A172 (cell line): ENCODE measurements at places on chromosomes 5 and 9.

DNA sequence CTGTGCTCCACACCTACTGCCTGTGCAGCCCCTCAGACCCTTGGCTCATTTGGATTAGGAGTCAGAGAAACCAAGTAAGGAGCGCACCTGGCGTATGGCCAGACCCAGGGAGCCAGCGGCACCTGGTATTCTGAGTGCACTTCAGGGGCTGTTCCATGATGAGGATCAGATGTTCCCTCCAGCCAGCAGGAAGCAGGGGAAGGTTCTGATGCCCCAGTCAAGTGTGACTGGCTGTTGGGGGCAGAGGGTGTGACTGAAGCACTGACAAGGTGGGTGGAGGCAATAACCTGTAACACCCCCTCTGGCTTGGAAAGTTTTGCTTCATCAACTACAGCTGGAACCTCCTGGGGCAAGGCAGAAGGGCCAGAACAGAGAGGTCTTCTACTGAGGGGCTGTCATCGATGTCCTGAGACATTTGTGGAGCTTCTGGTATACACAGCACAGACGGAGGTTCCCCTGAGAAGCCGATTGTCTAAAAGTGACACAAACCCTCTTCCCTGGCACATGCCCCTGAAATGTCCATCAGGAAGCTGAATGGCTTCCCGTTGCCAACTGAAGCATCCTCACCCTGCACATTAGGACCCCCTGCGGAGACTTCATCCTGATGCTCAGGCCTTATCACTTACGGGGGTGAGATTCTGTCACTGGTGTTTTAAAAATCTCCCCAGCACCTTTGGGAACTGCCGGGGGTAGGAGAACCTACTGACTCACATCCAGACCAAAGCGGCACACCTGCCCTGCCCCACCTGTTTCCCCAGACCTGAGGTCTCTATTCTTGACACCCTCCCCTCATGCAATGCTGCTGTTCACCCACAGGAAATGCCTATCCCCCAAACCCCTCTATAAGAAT is 21.1 kb downstream of the TRAF1 start:
- DNase-seq = no peak

GRCh38 chr5:137565450-137565849 is 66.3 kb upstream of the SPOCK1 start:
- no peak for DNase-seq

GRCh38 chr9:128550770-128551656 is 1.4 kb upstream of the SPTAN1 start:
- peak; percentile 64 for DNase-seq

DNA sequence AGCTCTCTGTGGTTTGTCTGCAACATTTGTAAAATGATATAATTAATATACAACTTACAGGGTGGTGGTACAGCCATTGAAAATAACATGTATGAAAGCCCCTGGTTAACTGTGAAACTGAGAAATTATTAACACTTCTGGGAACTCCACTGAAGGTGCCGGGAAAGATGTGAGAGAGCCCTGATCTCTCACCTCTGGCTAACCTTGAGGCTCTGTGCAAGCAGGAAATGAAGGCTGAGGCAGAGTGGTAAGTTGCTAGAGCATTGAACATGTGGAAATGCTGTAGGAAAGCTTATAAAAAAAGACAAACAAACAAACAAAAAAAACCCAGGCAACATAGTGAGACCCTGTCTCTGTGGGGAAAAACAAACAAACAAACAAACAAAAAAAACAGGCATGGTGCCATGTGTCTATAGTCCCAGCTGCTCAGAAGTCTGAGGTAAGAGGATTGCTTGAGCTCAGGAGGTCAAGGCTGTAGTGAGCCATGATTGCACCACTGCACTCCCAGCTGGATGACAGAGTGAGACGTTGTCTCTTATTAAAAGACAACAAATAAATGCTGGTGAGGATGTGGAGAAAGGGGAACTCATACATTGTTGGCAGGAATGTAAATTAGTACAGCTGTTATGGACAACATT is 7.5 kb downstream of the CATSPER3 start:
- no peak for DNase-seq

DNA sequence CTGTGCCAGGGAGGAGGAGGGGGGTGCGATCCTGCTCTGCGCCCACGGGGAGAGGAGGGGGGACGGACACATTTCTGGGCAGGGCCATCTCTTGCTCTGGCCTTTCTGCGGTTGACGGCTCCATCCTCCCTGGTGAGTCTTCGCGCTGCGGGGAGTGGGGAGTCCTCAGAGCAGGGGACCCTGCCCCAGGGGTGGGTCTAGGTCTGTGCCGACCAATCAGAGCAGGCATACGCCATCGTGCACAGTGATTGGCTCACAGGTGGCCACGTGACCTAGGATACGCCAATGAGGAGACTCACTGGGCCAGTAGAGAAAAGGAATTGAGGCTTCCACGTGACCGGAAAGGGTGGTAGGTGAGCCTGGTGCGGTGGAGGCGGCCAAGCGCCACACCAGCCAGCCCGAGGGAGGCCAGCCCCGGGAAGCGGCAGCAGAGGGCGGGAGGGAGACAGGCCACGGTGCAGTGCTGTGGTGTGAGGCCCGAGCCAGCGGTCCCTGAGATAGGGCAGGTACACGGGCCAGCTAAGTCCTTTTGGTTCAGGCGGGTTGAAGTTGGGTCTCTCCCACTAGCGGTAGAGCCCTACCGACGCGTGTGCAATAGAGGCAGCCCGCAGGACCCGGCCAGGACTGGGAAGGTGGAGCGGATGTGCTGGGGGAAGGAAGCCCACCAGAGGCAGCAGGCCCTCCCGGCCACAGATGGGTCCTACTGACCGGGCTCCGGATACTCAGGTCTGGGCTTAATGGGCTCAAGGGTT is 65.2 kb upstream of the RNF130 start:
- DNase-seq = no peak

GRCh38 chr5:137097203-137097602 is 401.9 kb downstream of the SPOCK1 start:
- no peak for DNase-seq

GRCh38 chr9:70881333-70881732 is 240.1 kb downstream of the TRPM3 start:
- DNase-seq = no peak

DNA sequence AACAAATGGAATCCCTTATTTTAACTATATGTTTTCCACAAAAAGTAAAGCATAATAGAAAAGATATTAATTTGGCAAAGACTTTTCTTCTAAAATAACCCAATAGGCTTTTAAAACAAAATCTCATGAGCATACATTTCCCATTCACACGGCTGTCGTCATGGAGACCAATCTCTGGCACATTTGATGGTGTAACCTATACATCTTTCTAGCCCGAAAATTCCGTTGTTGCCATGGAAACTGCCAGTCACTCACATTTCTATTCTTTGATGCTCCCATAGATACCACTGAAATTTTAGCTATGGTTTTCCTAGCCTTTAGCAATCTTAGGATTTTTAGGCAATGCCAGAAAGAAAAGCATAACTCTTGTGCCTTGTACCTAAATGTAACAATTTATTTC is 262.9 kb upstream of the TRPM3 start:
- no peak for DNase-seq

- DNase-seq = no peak
Observed at GRCh38 chr5:96721351-96721977, 59.3 kb downstream of the CAST start.

DNA sequence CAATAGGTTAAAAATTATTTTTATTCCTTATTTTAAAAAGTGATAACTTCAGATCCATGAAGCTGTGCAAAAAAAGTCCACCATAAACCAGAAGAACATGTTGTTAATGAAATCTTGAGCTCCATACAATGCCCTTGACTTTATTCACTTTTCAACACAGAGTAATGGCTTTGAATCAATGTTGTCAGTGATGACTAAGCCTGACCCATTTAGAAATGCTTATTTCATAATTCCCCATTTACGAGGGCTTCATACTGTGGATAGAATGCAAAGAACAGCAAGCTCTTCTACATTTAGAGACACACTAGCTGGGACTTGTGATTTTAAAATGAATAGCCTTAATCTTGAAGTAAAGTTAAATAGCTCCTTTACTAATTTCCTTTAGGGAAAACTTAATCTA is 25.7 kb upstream of the IL9 start:
- DNase-seq = peak; percentile 8

DNA sequence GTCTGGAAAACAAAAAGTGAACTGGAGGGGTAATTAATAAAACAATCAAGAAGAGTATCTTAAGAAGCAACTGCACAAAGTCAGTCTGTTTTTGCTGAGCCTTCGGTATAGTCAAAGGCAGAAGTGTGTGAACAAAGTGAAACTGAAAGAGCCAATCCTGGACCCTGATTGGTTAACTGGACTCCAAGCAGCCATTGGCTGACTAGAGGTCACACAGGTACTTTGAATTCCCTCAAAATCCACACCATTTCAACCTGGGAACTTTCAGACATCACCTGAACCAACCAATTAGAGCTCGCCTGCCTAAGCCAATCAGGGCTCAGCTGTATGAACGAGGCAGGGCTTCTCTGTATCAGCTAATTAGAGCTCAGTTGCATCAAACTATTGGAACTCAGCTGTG is 286.7 kb downstream of the TLE4 start:
- peak; percentile 96 for DNase-seq

DNA sequence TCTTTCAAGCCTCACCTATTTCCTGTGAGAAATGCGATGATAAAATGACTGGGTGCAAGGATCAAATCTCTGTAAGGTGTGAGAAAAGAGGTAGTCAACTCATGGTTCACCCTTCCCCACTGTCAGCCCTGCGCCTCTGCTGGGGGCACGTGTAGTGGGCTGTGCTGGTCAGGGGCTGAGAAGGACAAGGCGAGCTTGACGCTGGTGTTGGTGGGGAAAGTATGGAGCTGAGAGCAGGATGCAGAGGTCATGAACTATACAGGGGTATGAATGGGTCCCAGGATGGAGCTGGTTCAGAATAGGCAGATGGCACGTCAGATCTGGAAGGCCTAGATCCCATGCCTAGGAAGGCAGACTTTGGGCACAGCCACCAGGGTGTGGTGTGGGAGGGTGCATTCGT is 20.6 kb downstream of the PITX1 start:
- no peak for DNase-seq

GRCh38 chr9:137123468-137123837 is 8.9 kb upstream of the DPP7 start:
- no peak for DNase-seq

- no peak for DNase-seq
Observed at GRCh38 chr9:25629231-25629630, 49.0 kb downstream of the TUSC1 start.

- no peak for DNase-seq
Observed at GRCh38 chr5:178216088-178216534, 11.8 kb downstream of the HNRNPAB start.

DNA sequence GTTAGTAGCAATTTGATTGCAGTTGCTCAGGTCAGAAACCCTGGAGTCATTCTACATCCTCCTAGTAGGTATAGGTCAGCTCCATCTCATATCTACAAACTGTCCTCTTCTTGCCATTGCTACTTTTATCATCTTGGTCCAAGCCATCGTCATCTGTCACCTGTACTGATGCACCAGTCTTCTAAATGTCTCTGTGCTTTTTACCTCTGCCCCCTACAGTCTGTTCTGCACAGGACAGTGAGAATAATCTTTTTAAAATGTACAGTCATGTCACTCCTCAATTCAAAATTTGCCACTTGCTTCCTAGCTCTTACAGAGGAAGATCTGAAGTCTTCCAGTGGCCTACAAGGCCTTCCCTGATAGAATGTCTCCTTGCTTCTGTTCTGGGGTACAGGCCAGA is 6.8 kb downstream of the NNT start:
- no peak for DNase-seq

DNA sequence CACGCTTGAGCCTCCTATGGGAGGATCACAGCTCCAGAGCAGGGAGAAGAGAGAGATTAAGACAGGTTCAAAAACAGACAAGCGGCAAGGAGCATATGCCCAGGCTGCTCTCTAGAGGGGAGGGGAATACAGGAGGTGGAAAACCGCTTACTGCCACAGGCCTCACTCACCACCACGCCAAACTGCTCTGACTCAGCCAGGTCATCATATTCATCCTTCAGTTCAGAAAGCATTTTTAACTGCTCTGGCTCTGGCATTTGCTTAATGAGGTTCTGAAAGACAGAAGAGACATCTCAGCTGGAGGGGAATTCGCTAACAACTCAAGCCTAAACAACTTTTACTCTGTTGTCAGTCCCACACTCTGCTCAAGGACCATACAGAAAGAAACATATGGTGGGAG is 40.1 kb downstream of the PCDHGC5 start:
- DNase-seq = peak; percentile 46

DNA sequence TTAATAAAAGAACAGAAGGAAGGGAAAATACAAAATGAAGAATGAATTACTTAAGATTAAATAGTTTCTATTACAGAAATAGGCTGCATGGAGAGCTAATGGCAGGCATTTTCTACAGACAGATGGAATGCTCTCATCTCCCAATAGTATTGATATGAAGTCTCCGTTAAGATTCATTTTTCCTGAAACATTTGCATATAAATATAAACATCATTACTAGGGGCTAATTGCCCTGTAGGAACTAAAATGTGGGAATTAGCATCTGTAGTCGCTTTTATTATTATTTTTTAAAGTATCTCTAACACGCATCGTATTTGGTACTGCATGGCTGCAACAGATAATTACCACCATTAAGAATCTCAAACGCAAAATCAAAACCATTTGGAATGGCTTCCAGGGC is 2275.5 kb downstream of the MAT2B start:
- no peak for DNase-seq
